Prostate gland (tissue), 2 donors: ENCODE measurements at places on chromosomes 5 and 9. TPM values are rescaled to one million over a fixed set of nuclear protein-coding genes. Genes with fewer than 3 reads are reported as not detected.

DNA sequence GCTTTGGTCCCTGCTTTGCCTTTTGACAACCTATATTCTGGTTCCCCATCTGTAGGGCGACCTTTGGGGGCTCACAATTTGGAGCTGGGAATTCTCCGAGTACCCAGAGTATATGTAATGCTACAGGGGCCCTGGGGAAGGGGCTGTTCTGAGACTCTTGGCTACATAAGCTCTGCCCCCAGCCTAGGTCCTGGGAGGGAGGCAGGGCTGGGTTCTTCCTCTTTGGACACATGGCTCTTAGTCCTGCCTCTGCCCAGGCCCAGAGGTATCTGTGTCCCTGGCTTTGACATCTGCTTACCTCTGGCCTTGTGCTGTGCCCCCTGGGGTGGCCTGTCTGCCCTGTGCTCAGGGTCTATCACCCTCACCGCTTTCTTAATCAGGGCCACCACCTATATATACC lies 181.6 kb downstream of the CACNA1B start:
- DNase-seq: no peak

GRCh38 chr9:28272127-28272526 lies 698.8 kb upstream of the C9orf72 start:
- DNase-seq: no peak

CDC37L1 gene
- total RNA-seq: 37.7 TPM

GRCh38 chr9:121686930-121687541 lies 35.6 kb downstream of the DAB2IP start:
- peak; percentile 74 for DNase-seq

GRCh38 chr5:4348919-4349318 lies 753.3 kb downstream of the IRX1 start:
- DNase-seq: no peak

- no peak for DNase-seq
These were observed 698 bp upstream of the TGFBI start for GRCh38 chr5:136028090-136028489.

DNA sequence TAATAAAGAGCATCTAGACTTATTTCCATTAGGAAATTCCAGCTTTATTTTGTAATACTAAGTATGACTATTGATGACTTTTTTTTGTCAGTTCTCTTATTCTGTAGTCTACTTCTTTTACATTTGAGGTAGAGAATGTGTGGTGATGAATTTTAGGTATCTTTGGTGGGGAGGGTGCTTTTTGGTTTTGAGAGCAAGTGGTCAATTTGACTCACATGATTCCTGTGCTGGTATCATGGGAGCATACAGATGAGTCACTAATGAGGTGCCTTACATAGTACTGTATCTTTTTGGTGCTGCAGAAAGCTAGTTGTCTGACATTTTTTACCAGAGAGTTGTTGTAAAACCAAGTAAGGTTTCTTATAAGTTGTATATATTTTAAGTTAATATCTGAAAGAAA lies 35.3 kb downstream of the ERBIN start:
- no peak for DNase-seq

- no peak for DNase-seq
These were observed 72.7 kb downstream of the FAM78A start for GRCh38 chr9:131203431-131204218.

GDA gene
- 1.9 TPM for total RNA-seq

DNA sequence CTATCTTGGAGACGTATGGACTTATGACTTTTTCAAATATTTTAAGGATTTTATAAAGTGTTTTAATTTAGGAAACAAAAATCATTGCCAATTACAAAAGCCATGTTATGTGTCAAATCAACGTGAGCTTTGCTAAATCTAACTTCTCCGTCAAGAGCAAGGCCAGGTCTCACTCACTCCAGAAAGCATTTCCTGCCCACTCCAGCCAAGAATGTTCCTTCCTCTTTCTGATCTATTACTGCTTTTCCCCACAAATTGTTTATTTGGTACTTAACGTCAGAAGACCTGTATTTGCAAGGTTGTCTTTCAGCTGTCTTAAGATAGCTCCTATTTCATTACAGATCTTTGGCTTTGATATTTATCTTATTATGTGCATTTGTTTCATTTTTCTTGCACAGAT lies 193.5 kb upstream of the HAPLN1 start:
- no peak for DNase-seq

DNA sequence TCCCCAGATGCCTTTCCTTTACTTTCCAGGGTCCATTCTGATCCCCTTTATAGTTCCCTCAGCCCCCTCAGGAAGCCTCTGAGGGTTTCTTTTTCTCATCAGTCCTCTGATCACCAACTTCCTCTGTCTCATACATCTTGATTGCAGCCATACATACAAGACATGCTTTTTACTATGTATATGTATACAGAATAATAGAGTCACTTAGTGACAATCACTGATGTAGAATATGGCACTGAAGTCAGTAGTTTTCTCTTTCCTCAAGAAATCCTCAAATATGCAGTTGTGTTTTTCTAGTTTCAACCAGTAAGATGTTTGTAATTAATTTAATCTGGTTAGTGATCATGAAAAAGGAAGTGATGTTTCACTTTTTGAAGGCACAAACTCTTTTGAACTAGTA lies 364.1 kb downstream of the MAN2A1 start:
- no peak for DNase-seq

DNA sequence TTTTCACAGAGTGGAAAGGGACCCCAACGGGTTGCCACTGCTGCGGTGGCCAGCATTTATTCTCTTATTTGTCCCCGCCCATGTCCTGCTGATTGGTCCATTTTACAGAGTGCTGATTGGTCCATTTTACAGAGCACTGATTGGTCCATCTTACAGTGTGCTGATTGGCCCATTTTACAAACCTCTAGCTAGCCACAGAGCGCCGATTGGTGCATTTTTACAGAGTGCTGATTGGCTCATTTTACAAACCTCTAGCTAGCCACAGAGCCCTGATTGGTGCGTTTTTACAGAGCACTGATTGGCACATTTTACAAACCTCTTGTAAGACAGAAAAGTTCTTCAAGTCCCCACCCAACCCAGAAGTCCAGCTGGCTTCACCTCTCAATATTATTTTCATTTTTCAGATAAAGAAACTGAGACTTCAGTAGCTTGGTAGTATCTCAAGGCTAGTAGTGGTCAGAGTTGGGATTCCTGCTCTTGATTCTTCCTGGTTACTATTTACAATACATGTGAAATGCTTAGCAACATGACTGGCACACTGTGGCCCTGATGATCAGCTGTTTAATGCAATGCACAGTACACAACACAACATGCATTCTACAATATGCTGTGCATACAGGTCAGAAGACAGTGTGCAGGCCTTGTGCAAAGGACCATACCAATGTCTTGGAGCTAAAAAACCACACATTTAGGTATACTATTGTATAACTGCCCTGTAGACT lies 63.6 kb upstream of the BOD1 start:
- DNase-seq: no peak

DNA sequence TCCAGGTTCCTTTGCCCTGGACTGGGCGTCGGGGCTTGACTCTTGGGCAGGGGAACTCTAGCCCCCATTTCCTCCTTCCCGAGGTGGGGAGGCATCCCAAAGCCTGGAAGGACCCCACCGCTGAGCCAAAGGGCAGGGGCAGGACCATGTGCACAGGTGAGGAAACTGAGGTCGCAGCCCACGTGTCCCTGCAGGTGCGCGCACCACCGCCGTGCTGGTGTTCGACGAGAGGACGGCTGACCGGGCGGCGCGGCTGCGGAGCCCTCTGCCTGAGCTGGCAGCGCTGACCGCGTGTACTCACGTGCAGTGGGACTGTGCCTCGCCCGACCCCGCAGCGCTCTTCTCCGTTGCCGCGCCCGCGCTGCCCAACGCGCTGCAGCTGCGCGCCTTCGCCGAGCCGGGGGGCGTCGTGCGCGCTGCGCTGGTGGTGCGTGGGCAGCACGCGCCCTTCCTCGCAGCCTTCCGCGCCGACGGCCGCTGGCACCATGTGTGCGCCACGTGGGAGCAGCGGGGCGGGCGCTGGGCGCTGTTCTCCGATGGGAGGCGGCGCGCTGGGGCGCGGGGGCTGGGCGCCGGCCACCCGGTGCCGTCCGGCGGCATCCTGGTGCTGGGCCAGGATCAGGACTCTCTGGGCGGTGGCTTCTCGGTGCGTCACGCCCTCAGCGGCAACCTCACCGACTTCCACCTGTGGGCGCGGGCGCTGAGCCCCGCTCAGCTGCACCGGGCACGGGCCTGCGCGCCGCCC lies 2.8 kb downstream of the ADGRD2 start:
- DNase-seq: no peak

- DNase-seq: no peak
These were observed 85.5 kb downstream of the AK8 start for GRCh38 chr9:132792547-132792946.

- no peak for DNase-seq
These were observed 225.6 kb downstream of the PCSK5 start for GRCh38 chr9:76115982-76116646.

- DNase-seq: no peak
These were observed 10.4 kb downstream of the PKN3 start for GRCh38 chr9:128712451-128713410.

DNA sequence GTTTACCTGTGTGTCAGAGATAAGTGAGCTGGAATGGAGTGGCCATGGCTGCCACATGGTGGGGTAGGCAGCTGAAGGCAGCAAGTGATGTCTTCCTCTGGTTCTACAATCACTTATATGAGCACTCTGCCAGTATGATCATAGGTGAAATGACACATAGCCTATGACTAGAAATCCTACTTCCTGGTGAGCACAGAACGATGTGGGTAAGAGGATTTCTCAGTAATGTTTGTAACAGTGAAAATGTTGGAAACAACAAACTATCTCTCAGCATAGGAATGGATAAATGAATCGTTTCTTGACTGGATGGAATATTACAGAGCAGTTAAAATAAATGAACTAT lies 187.0 kb upstream of the S1PR3 start:
- no peak for DNase-seq

DNA sequence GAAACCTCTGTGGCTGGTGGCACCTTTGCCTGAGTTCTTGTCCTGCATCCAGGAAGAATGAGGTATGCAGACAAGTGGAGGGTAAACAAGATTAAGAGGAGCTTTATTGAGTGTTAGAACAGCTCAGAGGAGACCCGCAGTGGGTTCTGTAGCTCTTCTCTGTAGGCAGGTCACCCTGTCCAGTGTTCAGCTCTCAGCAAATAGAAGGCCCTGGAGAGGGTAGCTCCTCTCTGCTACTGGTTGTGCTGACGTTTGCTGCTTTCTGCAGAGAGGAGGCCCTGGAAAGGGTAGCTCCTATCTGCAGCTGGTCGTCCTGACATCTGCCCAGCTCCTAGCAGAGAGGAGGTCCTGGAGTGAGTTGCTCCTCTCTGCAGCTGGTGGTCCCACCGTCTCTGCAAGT lies 96.8 kb upstream of the CCDC112 start:
- no peak for DNase-seq

GRCh38 chr5:124628721-124629596 lies 117.5 kb downstream of the ZNF608 start:
- DNase-seq: no peak

GRCh38 chr5:173055722-173055982 lies 500 bp upstream of the CREBRF start:
- DNase-seq: no peak

GRCh38 chr9:27933210-27934025 lies 360.1 kb upstream of the C9orf72 start:
- no peak for DNase-seq

GRCh38 chr5:178115136-178115813 lies 1.9 kb downstream of the N4BP3 start:
- DNase-seq: no peak

DNA sequence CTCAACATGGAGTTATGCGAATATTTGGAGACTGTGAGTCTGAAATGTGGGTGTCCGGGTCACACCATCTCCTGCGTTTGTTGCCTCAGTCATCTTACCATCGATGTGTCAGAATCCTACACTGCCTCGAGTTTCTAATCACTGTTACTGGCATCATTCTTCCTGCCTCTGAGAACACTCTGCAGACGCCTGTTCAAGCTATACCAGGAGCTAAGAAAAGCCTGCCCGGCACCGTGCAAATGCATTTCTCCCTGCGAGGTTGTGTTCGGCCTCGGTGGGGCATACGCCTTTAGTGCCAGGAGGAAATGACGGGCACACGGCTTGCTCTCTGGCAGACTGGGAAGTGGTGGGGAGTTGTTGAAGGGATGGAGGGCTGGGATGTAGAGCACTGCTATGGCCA lies 31.2 kb upstream of the SLC25A51 start:
- DNase-seq: no peak

SHISAL2B gene
- not detected for total RNA-seq

SHOC1 gene
- not detected for total RNA-seq

DNA sequence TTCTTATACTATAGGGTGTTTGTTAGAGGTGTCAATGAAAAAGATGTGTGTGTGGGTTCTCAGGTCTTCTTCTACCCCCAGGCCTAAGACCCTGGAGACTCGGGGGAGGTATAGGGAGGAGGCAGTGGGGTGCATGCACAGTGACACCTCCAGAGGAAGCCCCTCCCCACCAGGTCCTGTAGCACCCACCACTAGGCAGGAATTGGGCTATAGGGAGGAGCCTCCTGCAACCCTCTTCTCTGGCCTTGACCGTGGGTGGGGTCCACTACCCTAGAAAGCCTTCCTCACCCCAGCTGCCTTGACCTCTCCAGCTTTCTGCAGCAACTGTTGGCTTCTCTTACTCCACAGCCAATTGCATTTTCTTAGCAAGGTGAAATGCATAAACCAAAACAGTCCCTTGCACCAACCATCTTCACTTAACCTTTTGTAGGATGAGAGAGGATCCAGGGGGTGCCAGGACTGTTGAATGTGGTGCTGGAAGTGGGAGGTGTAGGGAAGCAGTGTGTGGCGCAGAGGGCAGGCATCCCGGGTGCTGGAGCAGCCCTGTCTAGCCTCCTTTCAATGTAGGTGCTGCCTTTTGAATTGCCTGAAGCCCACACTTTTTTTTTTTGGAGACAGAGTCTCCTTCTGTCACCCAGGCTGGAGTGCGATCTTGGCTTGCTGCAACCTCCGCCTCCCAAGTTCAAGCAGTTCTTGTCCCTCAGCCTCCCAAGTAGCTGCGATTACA lies 128.5 kb downstream of the RGS3 start:
- no peak for DNase-seq

SIT1 gene
- total RNA-seq: 0.18 TPM

DNA sequence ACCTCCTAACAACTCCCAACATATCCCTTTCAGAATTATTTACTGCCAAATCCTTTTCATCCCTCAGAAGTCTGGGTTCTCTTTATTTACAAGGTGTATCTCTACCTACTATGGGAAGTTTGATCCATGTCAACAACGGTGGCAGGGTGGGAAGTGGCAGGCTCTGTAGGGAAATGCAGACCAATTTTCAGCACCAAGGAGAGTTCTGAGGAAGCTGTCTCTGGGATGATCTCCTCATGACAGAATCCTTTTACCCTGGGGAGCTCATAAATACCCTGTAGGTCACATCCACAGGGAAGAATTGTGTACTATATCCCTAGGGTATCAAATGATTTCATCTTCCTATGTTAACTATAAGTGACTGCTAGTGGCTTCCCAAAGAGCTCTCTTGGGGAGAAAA lies 107.8 kb upstream of the NEK6 start:
- no peak for DNase-seq

- no peak for DNase-seq
These were observed 29.5 kb downstream of the NIM1K start for GRCh38 chr5:43221502-43221901.

- no peak for DNase-seq
These were observed 131.3 kb downstream of the GLIS3 start for GRCh38 chr9:4168526-4168925.

PCDHGA6 gene
- 2.0 TPM for total RNA-seq
